ENCODE measurements at places on chromosomes 7 and 10.

DNA sequence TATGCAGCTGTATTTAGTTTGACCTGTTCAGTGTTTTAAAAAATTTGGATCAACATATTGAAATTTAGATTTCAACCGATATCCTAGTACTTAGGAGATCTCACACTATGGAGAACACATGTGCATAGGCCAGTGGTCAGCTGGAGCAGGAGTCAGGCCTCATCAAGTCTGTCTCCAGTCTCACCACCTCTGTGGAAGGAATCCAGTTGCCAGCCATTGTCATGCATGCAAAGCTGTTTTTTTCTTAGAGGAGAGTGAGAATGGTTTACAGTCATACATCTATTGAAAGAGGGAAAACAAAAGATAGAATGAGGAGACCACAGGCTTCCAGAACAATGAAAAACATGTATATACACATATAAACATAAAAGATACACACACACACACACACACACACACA lies 7.6 kb upstream of the CLEC5A start:
- DNase-seq: no peak

DNA sequence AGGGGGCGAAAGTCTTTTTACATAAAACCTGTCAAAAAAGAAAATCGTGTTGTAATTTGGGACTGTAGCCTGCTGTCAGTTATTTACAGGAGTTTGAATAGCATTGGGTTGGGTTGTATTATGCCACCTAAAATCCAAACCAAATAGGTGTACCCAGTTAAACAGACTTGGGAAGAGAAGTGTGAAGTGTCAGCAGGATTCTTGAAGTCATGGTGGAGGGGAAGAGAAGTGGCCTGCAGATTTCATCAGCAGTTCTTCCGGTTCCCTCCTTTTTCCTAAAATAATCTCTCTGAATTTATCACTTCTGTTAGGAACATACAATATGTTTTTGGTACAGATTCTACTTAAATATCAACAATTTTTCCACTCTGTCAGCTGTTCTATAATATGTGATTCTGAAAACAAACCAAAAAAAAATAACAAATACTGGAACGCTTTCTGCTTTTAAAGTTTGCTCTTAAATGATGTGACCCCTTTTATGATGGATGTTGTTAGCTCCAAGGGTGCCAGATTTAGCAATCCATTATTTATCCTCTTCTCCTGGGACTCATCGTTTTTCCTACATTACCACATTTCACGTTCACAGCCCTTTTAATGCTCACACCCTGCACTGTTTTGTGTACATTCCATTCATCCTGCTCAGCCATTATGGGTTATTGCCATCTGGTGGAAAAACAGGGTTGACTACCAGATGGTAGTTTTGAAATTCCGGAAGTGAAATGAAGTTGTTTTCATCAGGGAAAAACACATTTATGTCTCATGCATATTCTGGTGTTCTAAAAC lies 18.7 kb upstream of the ARHGAP12 start:
- DNase-seq: peak; percentile 91

DNA sequence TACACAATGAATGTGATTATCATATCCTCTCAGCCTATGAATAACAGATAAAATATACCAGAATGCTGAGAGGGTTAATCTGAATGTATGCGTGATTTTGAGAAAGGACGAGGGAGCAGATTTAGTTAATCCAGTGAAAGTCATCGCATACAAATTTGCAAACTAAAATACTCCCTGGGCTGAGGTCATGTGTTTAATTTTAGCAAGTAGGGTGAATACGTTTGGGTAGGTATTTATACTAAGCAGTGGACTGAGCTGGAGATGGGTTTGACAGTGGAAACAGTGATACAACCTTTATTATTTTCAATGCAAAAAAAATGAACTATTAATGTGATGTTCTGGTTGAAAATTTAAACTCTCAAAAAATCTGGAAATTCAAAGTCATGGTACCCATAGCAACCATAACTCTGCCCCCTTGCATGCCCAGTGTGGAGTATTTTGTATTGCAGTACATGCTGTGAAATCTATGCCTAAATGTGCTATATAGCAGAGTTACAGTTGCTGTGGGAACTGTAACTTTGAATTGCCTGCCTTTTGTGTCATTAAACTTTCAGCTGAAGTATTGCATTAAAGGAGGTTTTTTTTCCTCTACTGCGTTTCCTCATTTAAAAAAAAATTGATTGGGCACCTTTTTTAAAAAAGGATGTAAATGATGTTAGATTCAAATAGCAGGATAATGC lies 9.5 kb upstream of the ARID5B start:
- no peak for DNase-seq

DNA sequence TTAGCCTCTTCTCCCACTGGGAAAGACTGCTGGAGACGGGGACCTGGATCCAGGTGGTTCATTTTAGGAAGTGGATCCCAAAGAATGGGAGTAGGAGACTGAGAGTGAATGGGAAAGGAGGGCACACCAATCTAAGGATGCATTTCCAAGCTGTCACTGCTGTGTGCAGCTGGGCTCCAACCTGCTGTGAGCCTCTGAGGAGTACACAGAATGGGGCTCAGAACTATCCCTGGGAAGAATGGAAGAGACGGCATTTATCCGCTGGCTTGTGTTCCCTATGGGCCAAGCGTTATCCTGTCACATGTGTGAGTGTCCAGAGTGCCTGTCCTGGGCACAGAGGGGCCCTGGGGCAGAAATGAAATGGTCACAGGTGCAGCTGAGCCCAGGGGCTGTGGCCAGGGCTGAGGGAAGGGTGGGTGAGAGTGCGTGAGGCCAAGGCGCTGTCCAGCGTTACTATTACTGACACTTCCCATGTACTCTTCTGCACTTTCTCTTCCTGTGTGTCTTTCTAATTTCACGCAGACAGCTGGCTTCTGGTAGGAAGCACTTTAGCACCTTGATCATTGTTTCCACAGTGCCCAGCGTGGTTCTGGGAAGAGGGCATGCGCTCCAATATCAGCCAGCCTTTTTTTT lies 35.4 kb upstream of the PODXL start:
- DNase-seq: no peak

All from fibroblast of skin of scalp (primary cell).